Stimulated activated CD4-positive, alpha-beta T cell treated with anti-CD3 and anti-CD28 coated beads, Interleukin-1b, Interleukin-23, amount 100 ng/mL, for 1 hour (primary cell): ENCODE measurements at places on chromosomes 2 and 18.

DNA sequence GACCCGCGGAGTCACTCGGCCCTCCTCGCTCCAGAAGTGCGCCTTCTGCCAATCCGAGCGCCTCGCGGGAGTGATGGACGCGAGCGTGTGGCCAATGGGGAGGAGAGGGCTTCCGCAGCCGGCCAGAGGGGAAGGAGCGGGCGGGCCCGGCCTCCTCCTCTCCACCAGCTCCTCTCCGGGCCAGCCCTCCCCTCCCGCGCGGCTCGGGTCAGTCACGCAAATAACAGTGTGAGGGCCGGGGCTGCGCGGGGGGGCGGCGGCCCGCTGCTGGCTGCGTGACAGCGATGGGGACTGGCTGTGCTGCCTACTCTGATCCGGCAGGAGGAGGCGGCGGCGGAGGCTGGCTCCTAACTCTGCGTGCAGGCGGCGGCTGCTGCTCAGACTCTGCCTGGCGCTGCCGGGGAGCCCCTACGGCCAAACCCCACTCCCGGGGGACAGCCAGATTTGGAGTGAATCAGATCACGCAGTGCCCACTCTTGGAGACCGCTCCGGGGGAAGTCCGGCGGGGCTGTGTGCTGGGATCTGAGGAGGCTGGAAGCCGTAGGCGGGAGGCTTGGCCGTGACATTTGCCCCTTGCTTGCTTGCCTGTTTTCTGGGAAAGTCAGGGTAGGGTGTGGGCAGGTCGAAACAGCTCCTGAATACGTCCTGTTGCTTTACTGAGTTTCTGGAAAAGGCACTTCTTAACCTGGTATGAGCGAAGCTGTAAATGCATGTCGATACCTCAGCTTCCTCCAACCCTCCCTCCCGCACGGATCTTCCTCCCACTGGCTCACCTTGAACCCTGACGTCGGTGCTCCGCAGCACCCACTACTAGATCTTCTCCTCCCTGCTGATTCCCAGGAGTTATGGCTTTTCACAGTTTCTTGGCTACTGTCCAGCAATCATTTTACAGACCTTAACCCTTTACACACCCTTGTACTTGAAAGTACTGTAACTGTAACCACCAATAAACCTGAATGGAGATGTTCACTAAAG is 97.9 kb upstream of the SERTAD2 start:
- no peak for DNase-seq

DNA sequence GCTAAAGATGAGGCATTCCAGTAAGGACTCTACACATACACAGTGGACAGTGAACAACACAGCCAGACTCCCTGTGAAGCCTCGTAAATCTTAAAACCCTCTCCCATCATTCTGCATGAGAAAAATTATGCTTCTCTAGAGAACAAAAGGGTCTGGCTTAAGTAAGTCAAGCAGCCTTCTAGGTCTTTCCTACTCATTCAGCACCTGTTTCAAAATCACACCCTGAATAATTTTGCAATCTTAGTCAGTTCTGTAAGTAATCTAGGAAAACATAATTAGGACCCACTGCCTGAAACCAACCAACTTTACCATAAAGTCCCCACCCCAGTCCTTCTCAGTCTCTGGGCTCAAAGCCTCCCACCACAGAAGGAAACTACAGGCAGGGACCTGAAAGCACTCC is 19.7 kb downstream of the IAH1 start:
- no peak for DNase-seq

GRCh38 chr18:3720159-3720558 is 270.2 kb downstream of the TGIF1 start:
- DNase-seq: no peak

GRCh38 chr18:55064760-55065159 is 105.5 kb upstream of the CCDC68 start:
- no peak for DNase-seq

DNA sequence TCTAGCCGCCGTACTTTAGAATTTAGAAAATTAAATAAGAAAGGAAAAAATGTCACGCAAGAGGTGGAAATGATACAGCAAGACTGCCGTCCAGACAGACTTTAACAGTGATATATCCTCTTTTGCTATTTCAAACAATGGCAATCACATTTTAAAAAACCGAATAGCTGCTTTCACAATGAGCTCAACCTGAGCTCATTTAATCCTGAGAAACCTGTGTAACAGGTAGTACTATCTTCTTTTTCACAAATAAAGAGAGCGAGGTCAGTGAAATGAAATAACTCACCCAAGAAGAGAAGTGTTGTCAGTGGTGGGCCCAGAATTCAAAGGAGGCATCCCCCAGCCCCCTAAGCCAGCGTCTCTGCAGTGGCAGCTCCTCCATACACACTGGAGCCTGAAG is 60.7 kb upstream of the DAPL1 start:
- no peak for DNase-seq

DNA sequence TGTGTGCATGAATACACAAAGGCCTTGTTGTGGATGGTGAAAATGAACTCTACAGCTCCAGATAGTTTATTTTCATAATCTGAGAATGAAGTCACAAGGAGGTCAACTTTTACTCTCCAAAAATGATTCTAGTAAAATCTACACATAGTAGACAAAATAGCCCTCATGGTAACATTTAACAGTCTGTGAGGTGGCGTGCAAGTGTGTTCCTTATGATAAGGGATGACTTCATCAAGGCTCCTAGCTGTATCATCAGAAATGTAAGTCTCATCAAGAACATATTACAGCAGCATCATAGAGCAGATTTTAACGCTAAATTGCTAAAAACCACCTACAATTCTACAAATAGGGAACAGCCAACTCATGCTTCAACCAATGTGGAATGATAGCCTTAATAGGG is 72.3 kb upstream of the RIOK3 start:
- DNase-seq: no peak

GRCh38 chr2:6764968-6765723 is 100.6 kb downstream of the CMPK2 start:
- DNase-seq: no peak

DNA sequence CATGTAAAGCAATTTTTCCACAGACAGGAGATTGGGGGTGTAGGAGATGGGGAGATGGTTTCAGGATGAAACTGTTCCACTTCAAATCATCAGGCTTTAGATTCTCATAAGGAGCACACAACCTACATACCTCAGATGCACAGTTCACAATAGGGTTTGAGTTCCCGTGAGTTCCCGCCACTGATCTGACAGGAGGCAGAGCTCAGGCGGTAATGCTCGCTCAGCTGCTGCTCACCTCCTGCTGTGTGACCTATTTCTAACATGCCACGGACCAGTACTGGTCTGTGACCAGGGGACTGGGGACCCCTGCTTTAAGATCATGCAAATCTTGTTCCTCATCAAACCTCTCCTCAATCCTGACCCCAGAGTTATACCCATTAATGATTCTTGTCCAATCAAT is 70.1 kb downstream of the RPE start:
- no peak for DNase-seq
